CD14-positive monocyte (primary cell): ENCODE measurements at places on chromosomes 1 and 21. TPM values are rescaled to one million over a fixed set of nuclear protein-coding genes. Genes with fewer than 3 reads are reported as not detected.

- H3K27me3 ChIP-seq, result peaks cover 14% of the 10 kb centered on the region
- no peaks in the 10 kb centered on the region for H3K4me1 ChIP-seq
- H3K27ac ChIP-seq, result no peak overlapping the region
- no peak overlapping the region for H3K4me3 ChIP-seq
- no peak for DNase-seq
These were observed 34.1 kb upstream of the PRSS38 start for GRCh38 chr1:227781314-227781930.

GRCh38 chr1:171138980-171139379 lies 46.1 kb upstream of the FMO2 start:
- H3K36me3 ChIP-seq, result no peaks in the 10 kb centered on the region
- H3K4me3 ChIP-seq, result no peak overlapping the region
- no peaks in the 10 kb centered on the region for H3K27me3 ChIP-seq
- H3K27ac ChIP-seq, result no peak overlapping the region
- H3K4me1 ChIP-seq, result no peaks in the 10 kb centered on the region
- no peak for DNase-seq

DNA sequence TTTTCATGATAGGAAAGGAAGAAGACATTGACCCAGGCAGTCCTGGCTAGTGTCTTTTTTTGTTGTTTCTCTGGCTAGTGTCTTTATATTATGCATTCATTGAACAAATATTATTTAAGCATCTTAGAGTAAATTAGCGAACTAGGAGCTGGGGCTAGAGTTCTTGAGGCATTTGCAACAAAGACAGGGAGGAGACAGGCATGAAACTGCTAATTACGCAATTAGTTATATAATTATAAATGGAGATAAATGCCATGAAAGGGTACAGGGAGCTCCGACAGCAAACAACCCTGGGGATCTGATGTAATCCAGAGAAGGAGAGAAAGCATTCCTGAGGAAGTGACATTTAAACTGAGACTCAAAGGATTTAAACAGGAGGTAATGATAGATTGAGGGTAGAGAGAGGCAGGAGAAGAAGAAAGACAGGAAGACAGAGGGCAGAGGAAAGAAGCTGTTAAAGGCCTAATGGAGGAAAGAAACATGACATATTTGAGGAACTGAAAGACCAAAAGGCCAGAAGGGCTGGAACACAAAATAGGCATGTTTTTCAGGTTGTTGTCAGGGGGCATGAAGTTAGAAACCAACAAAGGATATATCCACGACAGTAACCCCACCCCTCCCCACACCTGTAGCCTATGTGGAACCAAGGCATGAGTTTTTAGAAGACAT lies 99.5 kb upstream of the GJB5 start:
- no peak for DNase-seq
- H3K27ac ChIP-seq, result no peak overlapping the region

DNA sequence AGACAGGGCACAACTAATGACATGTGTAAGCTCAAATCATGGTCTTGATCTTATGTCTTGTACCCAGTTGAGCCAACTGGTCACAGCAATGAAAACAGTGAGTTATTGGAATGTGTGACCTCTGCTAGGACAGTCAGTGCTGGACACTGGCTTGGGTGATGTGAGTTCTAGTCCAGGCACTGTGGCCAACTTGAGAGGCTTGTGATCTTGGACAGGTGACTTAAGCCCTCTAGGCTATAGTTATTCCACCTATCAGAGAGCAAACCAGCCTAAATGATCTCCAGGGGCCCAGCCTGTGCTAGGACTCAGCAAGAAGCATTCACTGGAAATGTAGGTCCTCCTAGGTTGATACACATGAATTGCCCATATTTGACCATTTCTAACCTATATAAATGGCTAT lies 1.1 kb downstream of the KCNE2 start:
- no peak overlapping the region for H3K27ac ChIP-seq
- H3K4me3 ChIP-seq, result no peak overlapping the region
- H3K27me3 ChIP-seq, result no peaks in the 10 kb centered on the region
- peaks cover 11% of the 10 kb centered on the region for H3K4me1 ChIP-seq
- no peaks in the 10 kb centered on the region for H3K36me3 ChIP-seq

DNA sequence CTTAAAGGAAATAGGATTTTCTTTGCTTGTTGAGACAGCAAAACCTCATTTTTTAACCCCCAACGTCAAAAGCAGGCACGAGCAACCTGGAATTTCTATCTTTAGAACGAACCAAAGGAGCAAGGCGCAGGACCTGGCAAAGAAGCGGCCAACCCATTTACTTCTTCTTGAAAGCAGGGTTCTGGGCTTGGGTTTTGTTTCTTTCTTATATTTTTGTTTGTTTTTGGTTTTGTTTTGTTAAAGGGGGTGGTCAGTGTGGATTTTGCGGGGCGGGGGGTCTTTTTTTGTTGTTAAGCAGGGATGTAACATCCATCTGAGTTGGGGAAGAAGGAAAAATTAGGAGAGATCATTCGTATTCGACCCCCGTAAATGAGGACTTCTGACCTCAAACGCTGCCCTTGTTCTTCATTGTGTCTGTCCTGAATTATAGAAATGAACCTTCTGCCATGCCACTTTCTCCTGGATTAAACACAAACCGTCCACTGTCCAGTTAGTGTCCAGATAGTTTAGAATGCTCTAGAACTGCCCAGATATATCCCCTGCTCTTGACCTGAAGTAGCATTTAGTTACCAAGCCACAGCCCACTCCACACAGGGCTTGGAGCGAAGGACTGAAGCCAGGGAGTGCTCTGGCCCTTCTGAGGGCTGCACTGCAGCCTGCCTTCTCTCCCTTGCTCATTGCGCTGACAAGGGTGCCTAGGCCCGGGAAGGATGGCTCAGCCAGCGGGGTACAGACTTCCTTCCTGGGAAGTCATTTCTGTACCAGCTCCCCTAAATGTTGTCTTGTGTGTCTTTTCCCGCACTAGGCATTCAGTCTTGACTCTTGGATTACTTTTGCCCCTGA lies 909 bp upstream of the APP start:
- peaks cover 5% of the 10 kb centered on the region for H3K27me3 ChIP-seq
- no peak overlapping the region for H3K27ac ChIP-seq
- peaks cover 37% of the 10 kb centered on the region for H3K4me1 ChIP-seq
- no peaks in the 10 kb centered on the region for H3K36me3 ChIP-seq
- peak overlapping the region; percentile 94 for H3K4me3 ChIP-seq

- H3K27me3 ChIP-seq, result no peaks in the 10 kb centered on the region
- H3K36me3 ChIP-seq, result no peaks in the 10 kb centered on the region
- DNase-seq, result peak; percentile 29
- H3K4me1 ChIP-seq, result peaks cover 14% of the 10 kb centered on the region
- H3K4me3 ChIP-seq, result no peak overlapping the region
These were observed 14.6 kb downstream of the RIPK4 start for GRCh38 chr21:41752231-41752681.

DNA sequence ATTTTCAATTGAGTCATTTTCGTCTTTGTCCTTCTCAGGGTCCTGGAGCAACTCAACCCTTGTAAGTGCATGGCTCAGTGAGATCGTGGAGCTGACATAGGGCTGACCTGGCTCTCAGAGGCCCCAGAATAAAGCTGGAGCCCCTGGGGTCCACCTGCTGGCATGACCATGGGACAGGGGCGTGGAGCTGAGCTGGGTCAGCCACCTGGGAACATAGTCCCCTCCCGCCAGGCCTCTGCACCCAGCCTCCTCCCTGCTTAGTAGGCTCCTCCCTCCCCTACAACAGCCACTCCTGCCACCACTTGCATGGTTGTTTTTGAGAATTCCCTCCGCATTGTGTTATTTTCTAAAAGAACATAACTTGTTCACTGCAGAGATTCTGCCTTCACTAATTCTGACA lies 3.1 kb upstream of the RIPK4 start:
- H3K27ac ChIP-seq, result no peak overlapping the region
- DNase-seq, result no peak
- peaks cover 30% of the 10 kb centered on the region for H3K4me1 ChIP-seq
- peaks cover 61% of the 10 kb centered on the region for H3K27me3 ChIP-seq
- H3K4me3 ChIP-seq, result no peak overlapping the region

- H3K4me3 ChIP-seq, result no peak overlapping the region
- no peak for DNase-seq
- H3K36me3 ChIP-seq, result no peaks in the 10 kb centered on the region
- H3K27me3 ChIP-seq, result peaks cover 88% of the 10 kb centered on the region
- H3K4me1 ChIP-seq, result peaks cover 5% of the 10 kb centered on the region
These were observed 9.8 kb downstream of the BARHL2 start for GRCh38 chr1:90707363-90707710.

GRCh38 chr1:3590139-3590763 lies 21.1 kb downstream of the MEGF6 start:
- H3K36me3 ChIP-seq, result no peaks in the 10 kb centered on the region
- no peaks in the 10 kb centered on the region for H3K4me1 ChIP-seq
- no peak overlapping the region for H3K4me3 ChIP-seq
- no peak for DNase-seq
- no peaks in the 10 kb centered on the region for H3K27me3 ChIP-seq
- no peak overlapping the region for H3K27ac ChIP-seq

DNA sequence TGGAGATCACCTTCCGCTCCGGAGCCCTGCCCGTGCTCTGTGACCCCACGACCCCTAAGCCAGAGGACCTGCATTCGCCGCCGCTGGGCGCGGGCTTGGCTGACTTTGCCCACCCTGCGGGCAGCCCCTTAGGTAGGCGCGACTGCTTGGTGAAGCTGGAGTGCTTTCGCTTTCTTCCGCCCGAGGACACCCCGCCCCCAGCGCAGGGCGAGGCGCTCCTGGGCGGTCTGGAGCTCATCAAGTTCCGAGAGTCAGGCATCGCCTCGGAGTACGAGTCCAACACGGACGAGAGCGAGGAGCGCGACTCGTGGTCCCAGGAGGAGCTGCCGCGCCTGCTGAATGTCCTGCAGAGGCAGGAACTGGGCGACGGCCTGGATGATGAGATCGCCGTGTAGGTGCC lies 9.6 kb downstream of the SPATA46 start:
- no peak for DNase-seq
- H3K36me3 ChIP-seq, result peaks cover 5% of the 10 kb centered on the region
- H3K27ac ChIP-seq, result no peak overlapping the region

- DNase-seq, result no peak
- peaks cover 10% of the 10 kb centered on the region for H3K4me1 ChIP-seq
- H3K27ac ChIP-seq, result peak overlapping the region; percentile 36
- H3K27me3 ChIP-seq, result no peaks in the 10 kb centered on the region
These were observed 58.8 kb downstream of the RAB3GAP2 start for GRCh38 chr1:220213382-220213983.

- DNase-seq, result peak; percentile 85
- H3K4me1 ChIP-seq, result peaks cover 99% of the 10 kb centered on the region
- peaks cover 16% of the 10 kb centered on the region for H3K36me3 ChIP-seq
- H3K27me3 ChIP-seq, result no peaks in the 10 kb centered on the region
- H3K4me3 ChIP-seq, result peak overlapping the region; percentile 27
These were observed 37.6 kb downstream of the DUSP10 start for GRCh38 chr1:221704306-221704705.

DNA sequence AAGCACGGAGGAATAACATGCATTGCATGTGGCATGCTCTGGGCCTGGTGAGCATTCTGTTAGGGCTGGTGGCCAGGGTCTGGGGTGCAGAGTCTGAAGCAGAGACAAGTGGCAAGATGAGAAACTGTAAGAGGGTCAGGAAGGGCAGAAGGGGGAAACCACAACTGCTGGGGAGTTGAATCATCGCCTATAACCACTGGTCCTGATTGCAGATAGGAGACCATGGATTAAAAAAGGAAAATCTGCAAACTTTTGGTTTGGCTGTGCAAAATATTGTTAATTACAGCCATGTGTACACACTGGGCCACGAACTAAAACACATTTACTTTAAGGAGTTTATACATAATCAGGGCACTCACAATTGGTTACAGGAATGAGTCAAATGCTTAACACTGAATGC lies 76.6 kb downstream of the TGFBR3 start:
- H3K27me3 ChIP-seq, result no peaks in the 10 kb centered on the region
- no peak for DNase-seq
- no peaks in the 10 kb centered on the region for H3K36me3 ChIP-seq
- H3K4me1 ChIP-seq, result peaks cover 3% of the 10 kb centered on the region
- H3K27ac ChIP-seq, result no peak overlapping the region
- no peak overlapping the region for H3K4me3 ChIP-seq

DNA sequence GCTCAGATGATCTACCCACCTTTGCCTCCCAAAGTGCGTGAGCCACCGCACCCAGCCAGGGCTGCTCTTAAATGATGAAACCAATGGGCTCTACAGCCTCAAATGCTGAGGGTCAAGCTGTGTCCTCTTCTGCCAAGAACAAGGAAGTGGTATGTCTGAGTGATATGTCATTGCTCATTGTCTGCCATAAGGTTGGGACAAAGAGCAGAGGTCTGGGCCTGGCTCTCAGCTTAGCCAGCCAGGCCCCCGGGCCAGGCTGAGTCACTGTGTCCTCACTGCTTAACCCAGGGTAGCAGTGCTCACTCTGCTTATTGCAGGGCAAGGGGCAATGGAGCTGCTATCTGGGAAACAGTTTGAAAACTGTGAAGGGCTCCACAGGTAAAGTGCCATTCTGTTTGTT lies 8.3 kb upstream of the ETS2 start:
- no peak overlapping the region for H3K27ac ChIP-seq
- H3K36me3 ChIP-seq, result no peaks in the 10 kb centered on the region
- no peaks in the 10 kb centered on the region for H3K4me1 ChIP-seq
- DNase-seq, result peak; percentile 85
- H3K27me3 ChIP-seq, result no peaks in the 10 kb centered on the region
- no peak overlapping the region for H3K4me3 ChIP-seq

DNA sequence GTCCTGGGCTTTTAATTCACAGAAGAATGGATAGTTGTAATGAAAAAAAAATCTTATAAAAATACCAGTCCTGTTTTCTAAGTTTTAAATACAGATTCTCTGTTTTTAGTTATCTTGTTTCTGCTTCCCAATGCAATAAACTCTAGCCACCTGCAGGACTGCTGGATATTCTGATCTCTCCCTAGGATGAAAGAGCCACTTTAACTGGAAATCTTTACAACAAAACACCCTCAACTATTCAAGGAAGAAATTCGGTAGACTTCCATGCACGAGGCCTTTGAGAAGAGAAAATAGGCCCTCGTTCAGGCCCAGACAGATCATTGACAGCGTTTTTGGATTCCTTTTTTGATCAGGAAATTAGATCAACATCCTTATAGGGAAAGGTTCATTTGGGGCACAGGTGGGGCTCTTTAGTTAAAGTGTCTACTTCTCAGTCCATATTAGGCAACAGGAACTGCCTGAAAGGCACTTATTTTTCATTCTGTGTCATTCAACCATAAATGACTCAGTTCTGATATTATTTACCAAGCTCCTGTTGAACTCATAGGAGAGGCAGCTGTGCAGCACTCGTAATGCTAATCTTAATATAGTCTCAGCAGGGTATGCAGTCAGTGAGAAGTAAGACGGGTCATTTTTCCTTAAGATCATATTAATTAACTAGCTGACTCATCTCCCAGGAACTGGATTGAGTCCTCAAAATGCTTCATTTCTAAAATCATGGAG lies 71.1 kb upstream of the ERRFI1 start:
- DNase-seq, result peak; percentile 86
- peaks cover 27% of the 10 kb centered on the region for H3K4me1 ChIP-seq
- H3K27ac ChIP-seq, result peak overlapping the region; percentile 90

The SHISAL2A gene
- polyA plus RNA-seq, result 0.03 and 0.19 TPM in 2 replicates

The UBXN10 gene
- 0.14 and 0.16 TPM in 2 replicates for polyA plus RNA-seq

The ZNF593 gene
- 23.6 and 46.5 TPM in 2 replicates for polyA plus RNA-seq

The PLXNA2 gene
- 1.1 TPM for polyA plus RNA-seq

The S100A12 gene
- 2,834 TPM for polyA plus RNA-seq

The FCRL4 gene
- polyA plus RNA-seq, result not detected in 2 replicates

The S100A14 gene
- not detected for polyA plus RNA-seq

The CYP4A11 gene
- polyA plus RNA-seq, result not detected

The DCDC2B gene
- not detected in 2 replicates for polyA plus RNA-seq

The SLC45A3 gene
- 0.11 TPM for polyA plus RNA-seq
